ENCODE measurements at places on chromosomes 3 and 15. TPM values are rescaled to one million over a fixed set of nuclear protein-coding genes. Genes with fewer than 3 reads are reported as not detected.

The SCAANT1 gene
- not detected for total RNA-seq

The SH2D7 gene
- not detected for total RNA-seq

The C3orf20 gene
- 0.24 TPM for total RNA-seq

The SV2B gene
- total RNA-seq = 1.7 TPM

The CLDN18 gene
- total RNA-seq = 7.3 TPM

The FURIN gene
- 62.1 TPM for total RNA-seq

The FGF7 gene
- 7.8 TPM for total RNA-seq

The ULK3 gene
- 46.4 TPM for total RNA-seq

The ZNF860 gene
- 7.1 TPM for total RNA-seq

The GPR160 gene
- total RNA-seq = 13.1 TPM

The RETNLB gene
- total RNA-seq = 1.1 TPM

The ZDHHC3 gene
- 112 TPM for total RNA-seq
